ENCODE measurements at places on chromosomes 11 and 22.

DNA sequence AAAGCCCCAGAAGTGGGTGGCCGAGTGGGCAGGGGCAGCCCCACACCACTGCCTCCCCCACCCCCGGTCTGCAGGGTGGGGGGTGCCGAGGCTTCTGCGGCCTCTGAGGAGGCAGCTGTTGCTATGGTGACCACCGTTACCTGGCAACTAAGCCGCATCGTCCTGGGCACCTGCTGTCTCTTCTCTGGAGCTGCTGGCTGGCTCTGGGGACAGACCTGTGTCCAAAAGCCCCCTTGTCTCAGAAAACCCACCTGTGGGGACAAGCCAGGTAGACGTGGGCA, 79.9 kb upstream of the PRR5 start:
- DNase-seq, result no peak

DNA sequence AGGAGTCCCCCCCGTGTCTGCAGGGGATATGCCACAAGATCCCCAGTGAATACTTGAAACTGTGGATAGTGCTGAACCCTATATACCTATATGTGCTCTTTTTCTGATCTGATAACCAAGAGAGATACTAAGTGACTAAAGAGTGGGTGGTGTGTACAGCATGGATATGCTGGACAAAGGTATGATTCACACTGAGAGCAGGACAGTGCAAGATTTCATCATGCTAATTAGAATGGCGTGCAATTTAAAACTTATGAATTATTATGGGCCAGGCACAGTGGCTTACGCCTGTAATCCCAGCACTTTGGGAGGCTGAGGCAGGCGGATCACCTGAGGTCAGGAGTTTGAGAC, 90.2 kb upstream of the ALKBH3 start:
- DNase-seq, result no peak

DNA sequence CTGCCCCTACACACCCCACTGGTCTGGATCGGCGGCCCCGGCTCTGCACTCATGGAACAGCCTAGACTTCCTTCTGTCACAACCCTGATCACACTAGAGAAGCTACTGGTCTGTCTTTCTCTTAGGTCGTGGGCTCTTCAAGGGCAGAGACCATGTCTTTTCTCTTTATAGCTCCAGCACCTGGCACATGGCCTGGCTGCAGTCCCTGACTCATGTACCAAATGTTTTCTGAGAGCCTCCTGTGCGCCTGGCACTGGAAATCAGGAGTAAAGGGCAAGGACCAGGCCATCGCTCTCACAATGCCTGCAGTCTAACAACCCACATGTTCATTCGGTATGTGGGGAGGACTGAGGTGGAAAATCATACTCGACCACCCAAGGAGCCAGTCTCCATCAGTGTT, 7.5 kb downstream of the ASCC2 start:
- DNase-seq, result no peak

DNA sequence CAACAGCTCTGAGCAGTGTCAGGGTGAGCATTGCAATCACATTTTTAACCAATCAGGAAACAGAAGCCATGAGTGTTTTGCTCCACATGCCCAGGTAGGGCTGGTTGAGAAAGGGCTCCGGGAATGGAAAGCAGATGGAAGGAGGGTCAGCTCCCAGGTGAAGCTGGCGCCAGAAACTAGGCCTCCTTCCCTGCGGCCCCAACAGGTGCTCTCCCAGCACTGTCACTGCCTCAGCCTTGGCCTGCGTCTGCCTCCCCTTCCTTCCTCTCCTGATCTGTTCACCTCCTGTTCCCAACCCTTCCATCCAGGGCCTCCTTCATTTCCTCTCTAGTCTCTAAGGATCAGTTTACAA, 4.6 kb upstream of the VSIG10L2 start:
- no peak for DNase-seq

GRCh38 chr11:85052636-85053035, 574.5 kb downstream of the DLG2 start:
- no peak for DNase-seq

DNA sequence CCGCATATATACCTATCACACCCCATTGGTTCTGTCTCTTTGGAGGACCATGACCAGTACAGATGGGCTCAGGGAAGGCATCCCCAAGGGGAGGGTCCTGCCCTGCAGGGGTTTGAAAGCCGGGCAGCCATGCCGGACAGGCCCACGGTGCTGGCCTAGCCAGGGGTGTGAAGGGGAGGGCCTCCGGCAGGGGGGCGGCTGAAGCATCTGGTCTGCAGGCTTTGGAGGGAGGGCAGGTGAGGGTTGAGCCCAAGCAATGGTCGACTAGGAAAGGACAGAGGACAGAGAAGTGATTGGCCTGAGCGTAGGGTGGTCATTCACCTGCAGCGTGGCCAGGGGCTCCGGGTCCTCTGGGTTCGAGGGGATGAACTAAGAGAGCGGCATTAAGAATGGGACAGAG, 11.2 kb upstream of the CTSD start:
- DNase-seq, result no peak

DNA sequence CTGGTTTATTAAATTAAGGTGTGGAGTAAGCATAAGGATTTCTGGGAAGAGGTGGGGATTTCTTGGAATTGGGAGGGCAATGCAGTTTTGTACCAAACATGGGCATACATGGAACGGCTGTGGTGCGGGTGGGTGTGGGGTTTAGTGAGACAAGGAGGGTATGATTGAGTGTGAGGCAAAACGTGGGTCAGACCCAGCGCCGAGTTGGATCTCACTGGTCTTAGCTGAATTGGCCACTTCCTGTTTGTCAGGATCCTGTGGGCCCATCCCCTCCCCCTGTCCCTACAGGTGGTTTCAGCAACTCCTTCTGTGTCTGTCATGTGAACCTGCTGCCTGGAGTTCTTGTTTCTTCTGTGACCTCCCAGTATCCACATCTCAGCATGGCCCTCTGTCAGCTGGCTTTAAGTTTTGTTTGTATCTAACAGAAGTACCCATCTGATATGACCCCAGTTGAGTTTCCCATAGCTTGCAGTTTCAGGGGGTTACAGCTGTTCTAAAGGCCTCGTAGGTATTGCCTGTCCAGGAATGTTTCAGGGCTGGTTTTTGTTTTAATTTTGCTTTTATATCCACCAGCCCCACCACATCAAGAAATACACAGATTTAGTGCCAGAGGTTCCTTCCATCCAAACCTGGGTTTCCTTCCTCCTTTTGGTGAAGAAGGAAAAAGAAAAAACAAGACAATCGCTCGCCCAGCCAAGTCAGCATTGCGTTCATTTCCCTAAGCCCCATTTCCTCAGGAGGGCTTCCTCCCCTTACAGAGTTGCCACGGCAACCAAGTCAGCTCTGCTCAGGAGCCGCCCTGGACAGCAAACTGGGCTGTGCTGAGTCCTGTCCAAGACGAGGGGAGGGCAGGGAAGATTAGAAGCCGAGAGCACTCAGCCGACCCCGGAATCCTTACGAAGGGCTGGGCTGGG, 6.0 kb downstream of the APOL1 start:
- DNase-seq, result peak; percentile 60

Data from fibroblast of the aortic adventitia (primary cell).